ENCODE measurements at places on chromosomes 11 and 22. TPM values are rescaled to one million over a fixed set of nuclear protein-coding genes. Genes with fewer than 3 reads are reported as not detected.

TMPRSS4 gene
- 0.37 TPM for total RNA-seq

MS4A1 gene
- total RNA-seq: 0.70 TPM

CABP4 gene
- 1.6 TPM for total RNA-seq

CCDC116 gene
- total RNA-seq: 0.66 TPM

PLA2G6 gene
- 43.1 TPM for total RNA-seq

- no peak overlapping the region for H3K27ac ChIP-seq
- H3K36me3 ChIP-seq: no peaks in the 10 kb centered on the region
- DNase-seq: no peak
- peaks cover 21% of the 10 kb centered on the region for H3K27me3 ChIP-seq
- H3K4me1 ChIP-seq: peaks cover 25% of the 10 kb centered on the region
- H3K4me3 ChIP-seq: peak overlapping the region; percentile 22
Observed at GRCh38 chr11:3169255-3170043, 4.3 kb upstream of the OSBPL5 start.

- no peak overlapping the region for H3K4me3 ChIP-seq
- no peak overlapping the region for H3K27ac ChIP-seq
- peaks cover 13% of the 10 kb centered on the region for H3K4me1 ChIP-seq
- H3K36me3 ChIP-seq: peaks cover 87% of the 10 kb centered on the region
Observed at GRCh38 chr22:40314041-40314440, 32.3 kb upstream of the ADSL start.

GRCh38 chr11:60918939-60919265, 4.9 kb downstream of the TMEM109 start:
- no peak overlapping the region for H3K27ac ChIP-seq
- H3K4me3 ChIP-seq: no peak overlapping the region
- no peak for DNase-seq
- peaks cover 58% of the 10 kb centered on the region for H3K36me3 ChIP-seq
- H3K27me3 ChIP-seq: peaks cover 2% of the 10 kb centered on the region
- peaks cover 23% of the 10 kb centered on the region for H3K4me1 ChIP-seq

Data from activated CD8-positive, alpha-beta T cell treated with anti-CD3 and anti-CD28 coated beads, Interleukin-2, amount 10 ng/mL, durations not matched to agents 7 days and 5 days (primary cell).